ENCODE measurements at places on chromosomes 11 and 22.
A peak's percentile ranks its signal among the peaks of the same experiment; 100 is the strongest.

DNA sequence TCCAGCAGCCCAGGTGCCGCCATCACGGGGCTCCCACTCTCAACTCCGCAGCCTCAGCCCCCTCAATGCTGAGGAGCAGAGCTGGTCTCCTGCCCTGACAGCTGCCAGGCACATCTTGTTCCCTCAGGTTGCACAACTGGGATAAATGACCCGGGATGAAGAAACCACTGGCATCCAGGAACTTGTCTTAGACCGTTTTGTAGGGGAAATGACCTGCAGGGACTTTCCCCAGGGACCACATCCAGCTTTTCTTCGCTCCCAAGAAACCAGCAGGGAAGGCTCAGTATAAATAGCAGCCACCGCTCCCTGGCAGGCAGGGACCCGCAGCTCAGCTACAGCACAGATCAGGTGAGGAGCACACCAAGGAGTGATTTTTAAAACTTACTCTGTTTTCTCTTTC lies at the start of gene SAA1:
Gene SAA1, plus strand, starts transcription at position 316 of the 400 bp plus-strand sequence. CDS start 624 bp downstream, outside the sequence.
- no peak for DNase-seq

DNA sequence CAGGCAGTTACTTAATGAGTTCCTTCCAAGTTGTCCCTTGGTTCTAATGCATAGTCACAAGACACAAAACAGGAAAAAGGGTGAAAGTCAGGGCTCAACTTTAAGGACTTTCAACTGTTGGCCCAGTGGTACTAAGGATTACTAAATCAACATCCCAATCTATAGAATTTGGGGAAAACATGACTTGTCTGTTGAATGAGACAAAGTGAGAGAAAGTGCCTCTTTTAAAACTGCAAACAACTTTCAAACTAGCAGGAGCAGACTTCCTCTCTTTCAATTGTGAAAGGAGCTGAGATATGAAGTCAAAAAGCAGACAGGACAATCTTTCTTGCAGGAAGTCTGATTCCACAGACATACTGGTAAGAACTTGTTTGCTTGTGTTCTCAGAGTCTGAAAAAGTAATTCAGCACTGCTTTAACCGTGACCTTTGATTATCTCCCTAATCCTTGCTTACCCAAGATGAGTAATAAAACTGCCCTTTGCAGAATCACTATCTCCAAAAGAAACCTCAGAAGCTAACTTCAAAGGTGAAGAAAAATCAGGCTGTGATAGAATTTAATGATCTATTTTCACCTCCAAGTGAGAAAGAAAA lies 960.7 kb upstream of the RAG2 start:
- peak; percentile 6 for DNase-seq

DNA sequence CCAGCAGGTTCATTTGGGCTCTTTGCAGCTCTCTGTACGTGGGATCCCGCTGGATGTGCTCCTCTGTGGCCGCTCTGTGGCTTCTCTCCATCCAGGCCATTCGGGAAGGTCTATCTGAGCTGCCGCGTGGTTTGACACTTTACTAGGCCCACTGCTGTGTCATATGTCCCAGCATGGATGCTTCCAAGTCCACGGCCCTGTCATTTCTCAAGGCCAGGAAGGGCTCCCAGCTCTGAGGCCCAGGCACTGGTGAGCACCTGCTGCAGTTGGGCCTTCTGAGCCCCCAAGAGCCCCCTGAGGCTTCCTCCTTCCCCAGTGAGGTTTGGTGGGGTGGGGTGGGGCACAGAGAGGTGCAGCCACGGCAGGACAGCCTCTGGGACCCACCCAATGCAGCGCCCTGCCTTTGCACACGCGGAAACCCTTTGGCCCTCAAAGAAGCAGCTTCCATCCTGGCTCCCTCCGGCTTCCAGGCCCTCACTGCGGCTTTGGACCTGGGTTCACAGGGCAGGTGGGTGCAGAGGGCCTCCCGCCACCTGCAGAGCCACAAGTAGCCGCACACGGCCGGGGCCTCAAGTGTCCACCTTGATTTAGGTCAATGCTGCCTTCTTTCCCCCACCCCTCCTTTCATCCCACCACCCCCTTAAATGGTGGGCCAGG lies 44.5 kb upstream of the FGF3 start:
- DNase-seq, result no peak

GRCh38 chr11:94139416-94139815 lies 10.8 kb downstream of the PANX1 start:
- no peak for DNase-seq

- DNase-seq, result no peak
Measured at GRCh38 chr22:31279821-31280505, 12.3 kb downstream of the PIK3IP1 start.
